CD8-positive, alpha-beta memory T cell (primary cell): ENCODE measurements at places on chromosomes 6 and 20.
A peak's percentile ranks its signal among the peaks of the same experiment; 100 is the strongest.

GRCh38 chr20:60935971-60936370 lies 316.1 kb upstream of the CDH4 start:
- no peak for DNase-seq

DNA sequence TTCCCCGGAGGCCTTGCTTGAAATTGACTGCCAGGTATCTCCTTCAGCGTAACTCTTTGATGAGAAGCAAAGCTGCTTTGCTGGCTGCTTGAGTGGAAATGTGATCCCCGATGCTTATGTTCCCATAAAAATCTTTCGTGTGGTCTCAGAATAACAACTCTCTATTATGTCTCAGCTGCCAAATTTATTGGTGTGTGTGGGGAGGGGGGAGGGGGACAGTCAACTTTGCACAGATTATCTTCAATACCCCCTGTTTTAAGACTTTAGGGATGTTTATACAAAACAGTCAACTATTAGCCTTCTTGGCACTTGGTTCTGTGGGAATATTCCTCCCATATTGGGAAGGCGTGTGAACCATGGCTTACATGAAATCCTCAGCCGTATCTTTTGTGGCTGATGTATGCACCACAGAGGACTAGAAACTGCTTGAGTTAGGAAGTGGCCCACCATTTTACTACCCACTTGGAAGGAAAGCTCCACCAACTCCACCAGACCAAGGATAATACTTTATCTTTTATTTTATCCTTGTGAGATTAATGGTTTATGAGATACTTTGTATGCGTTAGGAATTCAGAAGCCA lies 101.5 kb upstream of the SLC24A3 start:
- DNase-seq: no peak

- peak; percentile 36 for DNase-seq
Measured at GRCh38 chr6:144353871-144354314, 68.8 kb downstream of the UTRN start.

- DNase-seq: no peak
Measured at GRCh38 chr6:26225848-26226578, 138.8 kb downstream of the HFE start.

DNA sequence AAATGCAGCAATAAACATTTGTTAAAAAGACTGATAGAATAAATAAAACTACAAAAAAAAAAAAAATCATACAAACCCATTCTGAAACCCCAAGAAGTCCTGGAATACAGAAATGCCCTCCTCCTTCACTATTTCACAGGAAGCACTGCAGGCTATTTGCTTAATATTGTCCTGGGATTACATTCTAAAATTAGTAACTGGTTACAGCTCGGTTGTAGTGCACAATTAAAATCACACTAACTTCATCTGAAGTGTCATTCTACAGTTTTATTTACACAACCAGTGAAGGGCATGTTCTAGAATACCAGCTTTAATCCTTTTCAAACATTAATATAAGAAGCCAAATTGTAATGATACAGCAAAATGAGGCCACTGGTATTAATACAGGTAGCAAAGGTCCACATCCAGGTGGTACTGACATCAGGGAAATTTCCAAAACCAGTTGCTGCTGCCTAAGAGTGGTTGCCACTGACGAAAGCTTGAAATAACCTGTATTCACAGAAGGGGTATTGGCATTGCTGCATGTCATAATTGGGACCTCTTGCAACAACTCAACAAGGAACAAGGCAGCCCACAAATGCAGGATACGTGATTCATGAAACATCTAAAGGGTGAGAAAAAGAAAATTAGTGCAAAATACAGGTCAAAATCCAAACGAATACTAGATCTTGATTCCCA lies 26.9 kb downstream of the AKIRIN2 start:
- no peak for DNase-seq

- no peak for DNase-seq
Measured at GRCh38 chr6:33207552-33208090, 679 bp upstream of the RING1 start.

GRCh38 chr20:2838170-2838797 lies 2.2 kb downstream of the PCED1A start:
- no peak for DNase-seq

DNA sequence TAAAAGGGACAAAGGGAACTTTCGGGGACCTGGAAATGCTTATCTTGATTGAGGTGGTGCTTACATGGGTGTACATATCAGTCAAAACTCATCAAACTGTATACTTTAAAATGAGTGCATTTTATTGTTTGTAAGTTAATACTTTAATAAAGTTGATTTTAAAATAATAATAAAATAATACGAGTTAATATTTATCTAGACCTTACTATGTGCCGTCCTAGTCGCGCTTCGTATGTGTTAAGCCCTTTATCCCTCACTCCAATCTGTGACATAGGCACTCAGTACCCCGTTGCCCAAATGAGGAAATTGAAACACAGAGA lies 47.5 kb downstream of the PDYN start:
- no peak for DNase-seq

- DNase-seq: no peak
Measured at GRCh38 chr6:136426627-136427377, 123.4 kb downstream of the MAP7 start.

DNA sequence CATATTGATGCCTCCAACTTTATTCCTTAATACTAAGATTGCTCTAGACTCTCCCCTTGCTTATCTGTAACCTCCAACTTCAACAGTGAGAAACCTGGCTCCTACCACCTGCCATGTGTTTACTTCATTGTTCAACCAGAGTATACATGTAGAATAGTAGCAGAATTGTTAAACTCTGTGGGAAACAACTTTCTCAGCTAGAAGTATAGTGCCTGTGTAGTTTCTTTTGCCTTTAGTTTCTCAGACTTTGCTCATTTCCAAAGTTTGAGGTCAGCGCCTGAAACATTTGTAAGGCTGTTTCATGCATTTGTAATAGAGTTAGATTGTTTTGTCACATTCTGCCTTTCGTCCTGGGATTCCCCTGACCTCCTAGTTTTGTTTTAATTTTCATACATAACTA lies 34.9 kb upstream of the HECA start:
- no peak for DNase-seq

DNA sequence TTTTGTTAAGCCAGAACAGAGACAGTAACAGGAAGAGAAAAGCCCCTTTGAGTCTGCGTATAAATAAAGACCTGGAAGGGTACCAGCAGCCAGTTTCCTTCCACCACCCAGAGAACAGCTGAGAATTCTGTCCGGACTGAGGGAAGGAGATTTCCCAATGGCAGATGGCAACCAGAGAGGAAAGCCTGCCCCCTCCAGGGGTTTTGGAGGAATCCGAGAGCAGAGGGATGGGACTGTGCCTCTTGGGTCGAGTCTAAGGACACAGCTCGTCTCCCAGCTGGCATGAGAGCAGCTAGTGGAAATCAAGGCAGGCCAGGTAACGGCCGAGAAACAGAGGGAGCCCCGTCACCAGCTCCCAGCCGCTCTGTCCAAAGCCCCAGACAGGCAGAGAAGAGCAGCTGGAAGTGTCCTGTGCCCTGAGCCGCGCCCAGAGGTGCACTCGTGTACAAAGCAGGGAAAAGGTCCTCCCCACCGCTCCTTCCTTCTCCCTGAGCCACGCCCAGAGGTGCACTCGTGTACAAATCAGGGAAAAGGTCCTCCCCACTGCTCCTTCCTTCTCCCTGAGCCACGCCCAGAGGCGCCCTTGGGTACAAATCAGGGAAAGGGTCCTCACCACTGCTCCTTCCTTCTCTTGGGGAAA lies 134.0 kb upstream of the SNX9 start:
- no peak for DNase-seq

DNA sequence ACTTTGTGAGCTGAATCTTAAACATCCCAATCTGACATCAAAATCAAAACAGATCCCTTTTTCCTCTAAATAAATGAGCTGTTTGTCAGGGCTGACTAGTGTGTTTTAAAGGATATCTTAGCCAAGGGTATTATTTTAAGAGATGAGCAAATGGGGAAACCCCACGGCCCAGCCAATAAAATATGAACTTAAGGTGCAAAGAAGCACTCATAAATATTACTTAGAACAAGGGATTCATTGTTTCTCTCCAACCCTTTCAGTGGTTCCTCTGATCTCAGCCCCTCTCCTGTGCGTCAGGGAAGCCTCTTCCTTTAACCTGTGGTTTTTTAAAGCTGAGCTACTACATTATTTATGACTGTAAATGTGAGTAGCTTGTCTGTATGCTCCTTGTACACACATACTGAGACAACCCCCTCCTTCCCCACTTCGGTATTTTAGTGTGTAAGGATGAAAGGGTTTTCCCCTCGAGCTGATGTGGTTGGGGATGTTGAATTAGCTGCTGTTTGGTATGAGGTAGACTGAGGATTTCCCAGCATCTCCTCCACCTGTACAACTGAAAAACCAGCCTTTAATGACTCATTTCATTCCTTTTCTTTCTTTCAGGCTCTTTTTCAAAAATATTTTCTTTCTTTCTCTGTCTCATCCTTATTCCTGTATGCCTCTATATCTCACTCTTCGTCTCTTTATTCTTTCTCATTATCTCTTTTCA lies 6.5 kb downstream of the BMP5 start:
- no peak for DNase-seq

DNA sequence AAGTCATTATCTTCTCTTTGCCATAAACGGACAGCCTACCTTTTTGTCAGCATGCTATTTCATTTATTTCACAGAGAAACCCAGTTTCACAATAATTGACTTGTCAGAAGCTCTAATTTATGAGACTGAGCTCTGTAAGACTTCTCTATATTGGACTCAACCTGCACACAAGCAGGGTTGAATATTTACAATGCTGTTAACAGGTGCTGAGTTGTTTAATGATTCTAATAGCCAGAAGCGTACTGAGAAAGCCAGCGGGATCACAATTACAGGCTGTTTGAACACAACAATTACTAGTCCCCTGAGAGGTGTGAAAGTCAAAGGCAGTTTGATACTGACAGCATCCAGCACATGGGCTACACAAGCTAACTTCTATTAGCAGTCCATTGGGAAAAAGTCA lies 128.2 kb upstream of the SIM1 start:
- DNase-seq: no peak

- no peak for DNase-seq
Measured at GRCh38 chr20:36045373-36045714, 77.0 kb downstream of the CNBD2 start.
